NCI-H1048 (cell line): ENCODE measurements at places on chromosomes 4 and X.

- DNase-seq: no peak
These were observed 65.2 kb downstream of the PRDM5 start for GRCh38 chr4:120857312-120857711.

- DNase-seq: no peak
These were observed 64.6 kb upstream of the TRPC5 start for GRCh38 chrX:112147206-112147605.

DNA sequence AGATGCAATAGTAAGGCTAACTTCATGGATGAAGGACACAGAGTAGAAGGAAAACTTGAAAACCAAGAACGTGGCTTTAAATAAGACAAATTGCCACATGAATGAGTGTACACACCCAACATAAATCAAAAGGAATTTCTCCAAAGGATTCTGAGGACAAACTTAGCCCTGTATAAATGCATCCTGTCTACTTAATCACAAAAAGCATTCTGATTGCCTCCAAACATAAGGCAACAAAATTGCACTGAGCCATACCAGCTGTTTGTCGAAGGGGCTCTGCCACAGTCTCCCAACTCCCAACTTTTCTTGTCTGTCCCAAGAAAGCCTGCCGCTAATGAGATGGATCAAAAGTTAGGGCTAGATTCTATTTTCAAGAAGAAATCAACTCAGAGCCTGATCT lies 194.3 kb downstream of the SOWAHB start:
- no peak for DNase-seq

- no peak for DNase-seq
These were observed 50.6 kb upstream of the PHOX2B start for GRCh38 chr4:41799126-41799525.

DNA sequence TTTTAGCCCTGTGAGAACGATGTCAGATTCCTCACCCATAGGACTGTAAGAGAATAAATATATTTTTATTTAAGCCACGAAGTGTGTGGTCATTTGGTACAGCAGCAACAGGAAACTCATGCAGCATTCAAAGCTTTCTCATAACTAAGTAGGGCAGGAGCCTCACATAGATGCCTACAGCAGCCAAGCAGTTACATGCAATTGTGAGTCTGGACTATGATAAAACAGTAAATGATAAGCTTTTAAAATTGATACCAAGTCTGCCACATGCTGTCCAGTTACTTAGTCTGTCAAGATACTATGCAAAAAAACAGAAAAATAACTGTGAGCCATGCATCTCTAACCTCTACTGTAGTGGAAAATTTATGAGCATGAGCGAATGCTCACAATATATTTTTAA lies 359.6 kb downstream of the HS3ST1 start:
- DNase-seq: no peak

DNA sequence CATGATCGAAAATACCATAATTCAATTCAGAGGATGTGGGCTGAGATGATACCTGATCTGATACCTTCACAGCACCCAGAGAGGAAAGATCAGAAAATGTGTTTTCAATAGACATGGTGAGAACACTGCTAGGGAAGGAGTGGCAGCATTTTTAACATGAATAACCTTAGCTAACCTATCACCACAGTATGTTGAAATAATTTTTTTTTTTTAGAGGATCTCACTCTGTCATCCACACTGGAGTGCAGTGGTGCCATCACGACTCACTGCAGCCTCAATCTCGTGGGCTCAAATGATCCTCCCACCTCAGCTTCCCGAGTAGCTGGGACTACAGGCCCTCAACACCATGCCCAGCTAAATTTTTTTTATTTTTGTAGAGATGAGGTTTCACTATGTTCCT lies 90.5 kb upstream of the RAPGEF2 start:
- no peak for DNase-seq

- no peak for DNase-seq
These were observed 633.8 kb upstream of the CT83 start for GRCh38 chrX:117096528-117096927.

DNA sequence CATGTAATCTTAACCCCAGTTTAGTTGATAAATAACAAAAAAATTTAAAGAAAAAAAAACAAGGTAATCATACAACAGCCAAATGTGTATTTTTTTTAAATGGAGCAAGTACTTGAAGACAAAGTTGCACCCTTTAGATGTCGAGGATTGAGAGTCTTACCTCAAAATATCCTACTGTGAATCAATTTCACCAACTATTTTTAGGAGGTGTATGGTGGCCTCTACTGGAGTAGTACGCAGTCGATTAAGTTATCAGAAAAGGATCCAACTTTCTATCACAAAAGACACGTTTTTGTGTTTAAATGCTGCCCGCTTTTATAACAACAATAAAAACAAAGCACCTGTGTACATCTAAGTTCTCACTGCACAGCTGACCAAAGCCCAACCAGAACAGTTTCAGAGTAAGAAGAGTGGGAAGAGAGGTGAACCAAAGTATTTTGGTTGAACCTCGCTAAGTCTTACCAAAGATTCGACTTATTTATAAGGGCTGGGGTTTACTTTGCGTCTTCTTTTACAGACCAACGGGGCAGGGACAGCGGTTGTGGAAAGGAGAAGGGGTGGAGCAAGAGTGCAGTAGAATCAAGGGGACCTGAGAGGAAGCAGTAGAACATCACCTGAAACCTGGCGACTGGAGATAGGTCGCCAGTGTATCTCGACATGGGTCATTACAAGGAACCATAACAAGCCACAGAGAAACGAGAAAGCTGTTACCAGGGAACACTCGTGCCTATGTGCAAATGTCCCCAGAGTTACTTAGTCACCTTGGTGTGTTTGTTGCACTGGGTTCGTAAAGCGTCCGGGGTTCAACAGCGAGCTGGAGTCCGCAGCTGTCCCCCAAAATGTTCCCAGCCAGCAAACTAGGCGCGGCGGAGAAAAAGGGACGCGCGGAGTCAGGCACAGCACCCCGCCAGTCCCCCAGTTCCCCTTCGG lies 1.1 kb downstream of the RPS6KA6 start:
- no peak for DNase-seq

DNA sequence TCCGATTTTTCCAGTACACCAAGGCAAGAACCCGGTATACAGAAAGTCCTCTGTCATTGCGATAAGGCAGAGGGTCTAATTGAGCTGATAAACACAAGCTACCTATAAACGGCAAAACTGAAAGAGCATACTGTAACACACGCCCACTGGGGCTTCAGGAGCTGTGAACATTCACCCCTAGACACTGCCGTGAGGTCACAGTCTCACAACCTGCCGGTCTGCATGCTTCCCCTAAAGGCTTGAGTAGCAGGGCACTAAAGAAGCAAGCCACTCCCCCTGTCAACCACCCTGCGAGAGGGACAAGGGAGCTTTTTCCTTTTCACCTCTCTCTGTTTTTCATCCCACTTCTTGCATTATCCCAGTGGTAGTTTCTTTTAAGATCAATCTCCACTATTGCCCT lies 22.4 kb upstream of the F9 start:
- no peak for DNase-seq

DNA sequence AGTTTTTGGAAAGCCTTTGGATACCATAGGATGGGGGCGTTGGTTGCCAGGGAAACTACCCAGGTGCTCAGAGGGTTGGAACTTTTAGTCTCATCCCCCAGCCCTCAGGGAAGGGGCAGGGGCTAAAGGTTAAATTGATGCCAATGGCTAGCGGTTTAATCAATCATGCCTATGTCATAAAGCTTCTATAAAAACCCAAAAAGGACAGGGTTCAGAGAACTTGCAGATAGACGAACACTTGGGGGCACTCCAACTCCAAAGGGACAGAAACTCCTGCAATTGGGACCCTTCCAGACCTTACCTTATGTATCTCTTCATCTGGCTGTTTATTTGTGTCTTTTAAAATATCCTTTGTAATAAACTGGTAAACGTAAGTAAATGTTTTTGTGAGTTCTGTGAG lies 30.0 kb upstream of the GPR173 start:
- DNase-seq: no peak

DNA sequence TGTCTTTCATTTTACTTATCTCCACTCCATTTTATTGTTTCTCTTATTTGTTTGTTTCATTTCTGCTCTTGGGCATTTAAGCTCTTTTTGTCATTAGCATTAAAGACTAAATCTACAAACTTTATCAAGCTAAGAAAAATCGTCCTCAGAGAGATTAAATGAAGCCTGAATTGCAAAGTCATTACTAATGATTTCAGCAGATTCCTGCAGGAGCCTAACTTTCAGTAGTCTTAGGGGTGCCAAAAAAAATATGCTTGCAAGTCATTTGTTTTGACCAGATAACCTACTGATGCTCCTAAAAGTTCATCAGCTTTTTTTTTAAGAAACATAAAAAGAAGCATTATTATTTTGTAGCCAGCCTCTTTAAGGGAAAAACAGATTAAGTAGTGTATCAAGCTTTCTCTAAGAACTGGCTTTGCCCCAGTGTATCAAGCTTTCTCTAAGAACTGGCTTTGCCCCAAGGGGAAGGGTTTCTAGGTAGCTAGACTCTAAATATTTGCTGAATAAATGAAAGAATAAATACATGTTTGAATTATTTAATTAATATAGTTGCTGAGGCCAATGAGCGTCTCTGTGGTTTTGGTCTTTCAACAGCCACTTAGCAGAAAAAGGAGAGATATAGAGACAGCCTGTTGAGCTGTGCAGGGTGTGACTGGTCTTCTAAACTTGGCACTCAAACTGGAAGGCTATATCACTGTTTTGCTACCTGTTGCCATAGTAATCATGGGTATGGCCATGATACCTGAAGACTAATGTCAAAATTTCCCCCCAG lies 174.2 kb downstream of the BTC start:
- no peak for DNase-seq
